SK-MEL-5 (cell line): ENCODE measurements at places on chromosomes 1 and 21.

GRCh38 chr1:185537596-185537995 lies 196.6 kb upstream of the HMCN1 start:
- no peak for DNase-seq

GRCh38 chr21:17334484-17334883 lies 178.4 kb upstream of the CXADR start:
- no peak for DNase-seq

DNA sequence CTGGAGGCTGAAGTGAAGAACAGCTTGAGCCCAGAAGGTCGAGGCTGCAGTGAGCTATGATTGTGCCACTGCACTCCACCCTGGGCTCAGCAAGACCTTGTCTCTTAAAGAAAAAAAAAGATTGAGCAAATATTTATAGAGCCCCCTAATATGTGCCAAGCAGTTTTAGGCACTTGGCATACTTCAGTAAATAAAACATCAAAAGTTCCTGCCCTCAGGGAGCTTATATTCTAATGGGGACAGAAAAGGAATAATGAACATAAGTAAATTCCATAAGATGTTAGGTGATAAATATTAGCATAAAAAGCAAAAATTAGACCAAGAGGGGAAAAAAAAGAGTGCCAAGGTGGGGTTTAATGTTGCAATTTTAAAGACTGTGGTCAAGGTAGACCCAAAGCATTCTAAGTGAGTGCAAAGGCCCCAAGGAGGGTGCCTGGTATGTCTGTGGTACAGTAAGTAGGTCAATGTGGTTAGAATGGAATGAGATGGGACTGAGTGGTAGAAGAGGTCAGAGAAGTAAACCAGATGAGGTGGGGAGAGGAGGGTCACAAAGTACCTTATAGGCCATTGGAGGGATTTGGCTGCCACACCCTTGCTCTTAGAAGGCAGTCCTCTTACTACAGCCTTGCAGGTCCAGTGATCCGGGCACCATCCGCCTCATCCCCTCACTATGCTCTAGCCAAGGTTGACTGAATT lies 2.2 kb upstream of the TOE1 start:
- no peak for DNase-seq

DNA sequence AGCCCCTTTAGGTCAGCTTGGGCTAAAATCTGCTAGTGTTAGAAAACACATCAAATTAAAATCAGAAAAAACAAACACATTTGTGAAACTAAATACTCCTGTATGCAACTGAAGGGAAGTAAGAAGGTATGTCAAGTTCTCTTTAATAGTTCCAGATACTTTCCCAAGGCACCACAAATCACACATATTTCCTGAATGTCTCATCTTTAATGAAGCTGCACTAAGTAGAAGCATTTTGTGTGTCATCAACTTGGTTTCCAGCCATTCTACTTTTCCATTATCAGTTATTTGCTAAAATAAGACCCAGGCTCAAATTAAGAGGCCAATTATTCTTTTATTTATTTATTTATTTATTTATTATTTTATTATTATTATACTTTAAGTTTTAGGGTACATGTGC lies 34.7 kb downstream of the CRB1 start:
- no peak for DNase-seq

GRCh38 chr21:33801424-33802405 lies 113.9 kb downstream of the ATP5PO start:
- peak; percentile 57 for DNase-seq

- no peak for DNase-seq
Measured at GRCh38 chr21:42645211-42646075, 8.0 kb upstream of the PDE9A start.

- no peak for DNase-seq
Measured at GRCh38 chr1:216827251-216827650, 104.0 kb upstream of the ESRRG start.

DNA sequence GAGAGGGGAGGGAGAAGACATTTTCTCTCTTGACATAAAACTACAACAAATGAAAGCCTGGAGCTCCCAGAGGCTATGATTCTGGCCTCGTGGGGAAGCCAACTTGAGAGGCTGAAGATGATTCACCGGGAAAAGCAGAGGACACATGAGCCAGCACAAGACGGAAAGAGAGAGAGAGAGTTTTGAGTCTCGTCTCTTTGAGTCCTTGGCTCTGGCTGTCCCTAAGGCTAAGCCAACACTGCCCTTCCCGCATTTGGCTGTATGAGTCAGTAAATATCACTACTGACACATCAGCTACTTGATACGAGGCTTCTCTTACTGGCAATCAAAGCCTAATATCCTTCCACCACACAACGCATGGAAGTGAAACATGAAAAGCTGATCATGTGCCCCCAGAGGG lies 95.5 kb downstream of the GRIK3 start:
- DNase-seq, result no peak

DNA sequence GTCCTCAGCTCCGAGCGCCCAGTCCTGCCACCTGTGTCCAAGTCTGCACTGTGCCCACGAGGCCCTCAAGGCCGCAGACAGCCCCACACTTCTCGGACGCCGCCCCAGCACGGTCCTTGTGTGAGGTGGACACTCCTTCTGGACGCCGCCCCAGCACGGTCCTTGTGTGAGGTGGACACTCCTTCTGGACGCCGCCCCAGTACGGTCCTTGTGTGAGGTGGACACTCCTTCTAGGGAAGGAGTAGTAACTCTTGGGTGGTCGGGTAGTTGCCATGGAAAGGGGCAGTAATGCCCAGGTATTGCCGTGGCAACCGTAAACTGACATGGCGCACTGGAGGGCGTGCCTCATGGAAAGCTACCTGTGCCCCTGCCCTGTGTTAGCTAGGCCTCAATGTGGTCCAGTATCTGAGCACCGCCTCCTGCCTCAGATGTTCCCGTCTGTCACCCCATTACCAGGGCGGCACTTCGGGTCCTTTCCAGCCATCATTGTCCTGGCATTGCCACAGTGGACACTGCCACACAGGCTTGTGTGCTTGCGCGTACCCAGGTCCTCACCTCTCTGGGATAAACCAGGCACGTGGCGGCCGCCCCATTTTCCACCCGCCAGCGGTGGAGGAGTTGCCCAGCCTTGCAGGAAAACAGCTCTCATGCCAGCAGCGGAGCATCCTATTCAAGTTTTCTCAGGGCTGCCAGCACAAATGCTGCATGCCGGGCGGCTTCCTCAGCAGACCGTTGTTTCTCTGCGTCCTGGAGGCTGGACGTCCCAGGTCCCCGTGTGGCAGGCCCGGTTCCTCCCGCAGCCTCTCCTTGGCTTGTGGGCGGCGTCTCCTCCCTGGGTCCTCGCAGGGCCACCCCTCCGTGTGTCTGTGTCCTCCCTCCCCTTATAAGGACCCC lies 40.8 kb upstream of the POFUT2 start:
- DNase-seq, result no peak

GRCh38 chr1:51750729-51751128 lies 127.8 kb downstream of the NRDC start:
- no peak for DNase-seq

DNA sequence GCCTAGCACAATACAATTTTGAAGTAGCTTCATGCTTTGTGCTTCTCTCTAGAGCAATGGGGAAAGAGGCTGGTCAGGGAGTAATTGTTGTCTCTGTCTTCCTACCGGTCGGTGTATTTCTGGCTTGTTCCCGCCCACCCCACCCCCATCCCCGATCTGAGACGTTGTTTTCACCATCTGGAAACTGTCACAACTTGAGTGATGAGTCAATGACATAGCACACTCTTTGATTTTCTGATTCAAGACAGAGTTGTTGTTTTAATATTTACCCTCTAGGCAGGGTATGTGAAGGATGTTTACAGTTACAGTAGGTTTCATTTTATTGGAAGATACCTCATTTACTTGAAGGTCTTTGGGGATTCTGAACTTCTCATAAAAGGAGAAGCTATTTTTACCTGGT lies 7.0 kb downstream of the IL12RB2 start:
- peak; percentile 85 for DNase-seq

- DNase-seq, result no peak
Measured at GRCh38 chr1:185337246-185337645, 20.2 kb upstream of the IVNS1ABP start.

GRCh38 chr1:14167884-14168283 lies 430.6 kb upstream of the KAZN start:
- DNase-seq, result no peak

- no peak for DNase-seq
Measured at GRCh38 chr1:31380181-31380580, 7.3 kb upstream of the FABP3 start.

GRCh38 chr1:26405281-26405915 lies 5.2 kb upstream of the LIN28A start:
- no peak for DNase-seq

DNA sequence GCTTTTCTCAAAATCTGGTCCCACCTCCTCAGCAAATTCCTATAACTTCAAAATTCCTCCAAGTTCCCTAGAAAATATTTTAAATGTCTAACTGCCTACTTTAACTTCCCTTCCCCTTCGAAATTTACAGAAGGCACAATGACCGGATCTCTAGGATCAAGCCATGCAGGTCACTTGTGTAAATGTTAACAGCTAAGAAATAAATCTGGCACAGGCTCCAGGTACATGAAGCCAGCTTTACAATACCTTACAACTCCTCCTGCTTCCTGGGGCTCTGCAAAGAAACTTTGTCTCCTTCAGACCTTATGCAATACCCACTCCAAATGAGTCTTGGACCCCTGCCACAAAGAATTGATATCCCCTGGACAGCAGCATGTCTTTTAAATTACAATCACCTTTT lies 1164.2 kb downstream of the BRINP3 start:
- DNase-seq, result no peak

DNA sequence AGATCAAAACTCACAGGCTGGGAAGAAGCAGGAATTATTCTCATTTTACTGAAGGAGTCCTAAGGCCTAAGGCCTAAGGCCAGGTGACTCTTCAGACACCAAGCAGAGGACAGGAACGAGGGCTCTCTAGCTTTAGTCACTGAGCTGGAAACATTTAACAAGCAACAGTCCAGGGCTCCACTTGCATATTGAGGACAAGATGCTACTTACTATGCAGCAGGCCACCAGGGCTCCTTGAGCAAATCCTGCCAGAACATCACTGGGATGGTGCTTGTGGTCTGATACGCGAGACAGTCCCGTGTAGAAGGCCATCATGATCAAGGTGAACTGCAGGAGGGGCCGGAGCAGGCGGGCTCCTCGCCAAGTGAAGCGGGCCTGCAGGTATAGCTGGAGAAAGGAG lies 67.6 kb downstream of the PLPP3 start:
- no peak for DNase-seq
